ENCODE measurements at places on chromosomes 7 and 10.
A peak's percentile ranks its signal among the peaks of the same experiment; 100 is the strongest.

DNA sequence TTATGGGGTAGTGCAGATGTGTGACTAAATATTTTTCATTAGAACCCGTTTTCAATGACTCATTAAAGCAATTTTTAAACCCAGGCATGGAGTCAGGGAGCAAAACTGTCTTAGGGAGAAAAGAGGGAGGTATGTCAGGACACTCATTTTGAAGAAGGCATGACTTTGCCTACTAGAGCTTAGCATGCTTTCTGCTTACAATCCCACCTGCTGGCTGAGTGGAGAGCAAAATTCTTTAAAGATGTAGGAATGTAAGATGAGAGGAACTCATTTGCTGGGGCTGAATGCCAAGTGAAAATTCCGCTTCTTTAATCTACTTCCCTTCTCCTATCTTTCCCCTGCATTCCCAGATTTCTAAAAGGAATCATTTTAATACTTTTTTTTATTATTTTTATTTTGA lies 232.6 kb downstream of the GALNT17 start:
- DNase-seq, result no peak

DNA sequence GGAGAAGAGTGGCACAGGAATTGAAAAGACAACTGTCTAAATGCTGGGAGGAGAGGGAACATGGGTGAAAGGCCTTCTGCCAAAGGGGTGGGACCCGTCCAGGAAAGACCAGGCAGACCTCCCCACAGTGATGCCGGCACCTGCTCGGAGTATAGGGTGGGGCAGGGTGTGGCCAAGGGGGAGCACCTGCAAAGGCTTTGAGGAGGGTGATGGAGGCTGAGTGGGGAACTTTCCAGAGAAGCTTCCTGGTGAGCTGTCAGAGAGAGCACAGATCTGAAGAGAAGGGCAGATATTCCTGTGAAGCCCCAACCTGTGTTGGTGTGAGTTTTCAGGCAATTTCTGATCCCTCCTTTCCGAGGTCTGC lies 263.4 kb upstream of the GRB10 start:
- no peak for DNase-seq

DNA sequence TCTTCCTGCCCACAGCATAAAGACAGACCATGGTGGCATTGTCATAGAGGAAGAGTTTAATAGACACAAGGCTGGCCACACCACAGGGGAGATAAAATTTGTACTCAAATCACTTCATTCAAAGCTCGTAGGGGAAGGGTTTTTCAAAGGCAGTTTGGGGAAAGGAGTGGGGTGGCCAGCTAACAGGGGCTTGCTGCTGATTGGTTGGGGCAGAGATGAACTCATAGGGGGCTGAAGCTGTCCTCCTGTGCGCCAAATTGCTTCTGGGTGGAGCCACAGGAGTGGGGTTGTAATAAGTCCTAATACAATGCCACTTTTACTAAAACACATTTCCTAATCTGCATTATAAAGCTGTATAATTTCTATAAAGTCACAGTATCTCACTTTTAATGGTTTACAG lies 22.5 kb downstream of the PDZD8 start:
- DNase-seq, result no peak

GRCh38 chr7:50377356-50377755 lies 72.8 kb downstream of the FIGNL1 start:
- no peak for DNase-seq

DNA sequence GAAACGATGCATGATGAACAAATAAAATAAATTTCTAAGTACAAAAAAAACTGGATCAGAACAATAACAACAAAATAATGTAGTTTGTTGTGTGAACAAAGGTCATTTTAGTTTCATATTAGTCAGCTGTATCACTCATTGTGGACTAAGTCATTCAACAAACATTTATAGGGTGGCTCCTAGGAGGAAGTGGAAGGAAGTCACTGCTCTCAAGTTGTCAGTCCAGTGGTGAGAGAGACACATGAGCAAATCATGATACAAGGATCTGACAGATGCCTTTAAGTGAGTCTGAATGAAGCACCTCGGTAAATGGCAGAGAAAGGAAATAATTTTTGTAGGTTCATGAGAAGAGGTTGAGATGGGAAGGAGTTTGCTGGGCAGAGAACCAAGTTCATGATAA lies 56.8 kb downstream of the EPDR1 start:
- DNase-seq, result no peak

- DNase-seq, result no peak
These were observed 435.3 kb downstream of the MDFIC start for GRCh38 chr7:115356999-115357702.

DNA sequence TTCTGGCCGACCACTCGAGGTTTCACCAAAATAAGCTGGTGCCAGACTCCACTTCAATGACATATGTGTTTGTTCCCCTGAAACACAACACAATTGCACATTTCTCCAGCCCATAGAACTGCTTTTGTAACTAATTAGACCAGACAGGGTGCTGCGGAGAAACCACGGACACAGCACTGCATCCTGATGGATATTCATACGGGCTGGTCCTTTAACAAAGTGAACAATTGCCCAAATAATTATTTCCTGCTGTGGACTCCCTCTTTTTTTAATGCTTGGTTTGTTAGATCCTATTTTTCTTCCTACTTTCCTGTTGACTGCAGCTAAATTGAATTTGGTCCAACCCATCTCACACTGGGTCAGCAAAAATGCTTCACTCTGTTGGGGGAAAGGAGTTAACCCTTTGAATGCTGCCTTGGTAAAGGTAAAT lies 198.6 kb upstream of the BMPER start:
- DNase-seq, result no peak

DNA sequence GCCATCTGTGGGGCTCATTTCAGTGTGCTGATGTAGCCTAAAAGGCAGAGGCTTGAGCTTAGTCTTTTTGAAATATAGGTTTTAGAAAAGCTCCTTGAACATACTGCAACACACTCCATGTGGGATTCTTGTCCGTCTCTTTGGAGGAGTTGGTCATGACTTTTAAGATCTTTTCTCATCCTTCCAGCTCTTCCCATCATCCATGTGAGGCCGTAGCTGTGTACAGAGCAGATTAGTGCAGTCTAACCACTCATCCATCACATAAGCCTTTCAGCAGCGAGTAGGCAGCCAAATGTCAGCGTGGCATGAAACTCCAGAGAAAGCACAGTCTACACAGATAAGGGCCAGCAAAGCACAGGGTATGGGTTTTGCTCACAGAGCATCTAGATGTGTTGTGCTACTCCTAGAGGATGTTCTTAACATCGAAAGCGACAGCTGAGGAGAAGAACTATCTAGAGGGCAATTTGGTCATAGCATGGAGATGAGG lies 28.1 kb upstream of the NPVF start:
- no peak for DNase-seq

DNA sequence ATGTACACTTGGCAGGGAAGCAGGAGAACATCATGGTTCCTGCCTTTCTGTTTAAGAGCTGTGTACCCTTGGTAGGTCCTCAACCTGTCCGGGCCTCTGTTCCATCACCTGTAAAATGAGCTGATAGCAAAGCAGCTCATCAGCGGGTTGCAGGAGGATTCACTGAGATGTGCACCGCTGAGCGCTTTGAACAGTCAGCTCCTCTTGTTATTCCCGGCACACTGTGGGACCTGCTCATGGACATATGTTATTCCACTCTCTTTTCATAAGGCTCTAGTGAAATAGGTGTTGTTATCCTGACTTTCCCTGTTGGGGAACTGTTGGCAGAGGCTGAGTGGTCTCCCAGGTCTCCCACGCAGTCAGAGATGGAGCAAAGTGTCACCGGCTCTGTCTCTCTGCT lies 497.5 kb upstream of the ZMIZ1 start:
- DNase-seq, result no peak

- no peak for DNase-seq
These were observed 20.8 kb downstream of the GRM3 start for GRCh38 chr7:86664486-86664885.

- DNase-seq, result no peak
These were observed 109.3 kb downstream of the GRK5 start for GRCh38 chr10:119316729-119317097.

DNA sequence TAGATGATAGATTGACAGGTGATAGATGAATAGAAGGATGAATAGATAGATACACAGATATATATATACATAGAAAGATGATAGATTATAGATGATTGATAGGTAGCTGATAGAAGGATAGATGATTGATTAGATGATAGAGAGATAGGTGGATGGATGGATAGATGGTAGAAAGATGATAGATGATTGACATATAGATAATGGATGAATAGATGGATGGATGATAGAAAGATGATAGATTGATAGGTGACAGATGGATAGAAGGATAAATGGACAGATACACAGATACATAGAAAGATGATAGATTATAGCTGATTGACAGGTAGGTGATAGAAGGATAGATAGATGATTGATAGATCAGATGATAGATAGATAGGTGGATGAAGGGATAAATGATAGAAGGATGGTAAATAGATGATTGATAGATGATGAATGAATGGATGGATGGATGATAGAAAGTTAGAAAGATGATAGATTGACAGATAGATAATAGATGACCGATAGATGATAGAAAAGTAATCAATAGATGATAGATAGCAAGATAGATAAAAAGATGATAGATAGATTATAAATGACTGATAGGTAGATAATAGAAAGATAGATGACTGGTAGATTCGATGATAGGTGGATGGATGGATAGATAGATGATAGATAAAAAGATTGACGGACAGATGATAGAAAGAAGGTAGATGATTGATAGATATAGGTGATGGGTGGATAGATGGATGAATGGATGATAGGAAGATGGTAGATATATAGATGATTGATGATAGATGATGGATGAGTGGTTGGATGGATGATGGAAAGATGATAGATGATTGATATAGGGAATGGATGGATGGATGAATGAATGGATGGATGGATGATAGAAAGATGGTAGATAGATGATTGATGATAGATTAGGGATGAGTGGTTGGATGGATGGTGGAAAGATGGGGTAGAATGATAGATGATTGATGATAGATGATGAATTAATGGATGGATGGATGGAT lies 80.4 kb downstream of the MICALL2 start:
- DNase-seq, result no peak

DNA sequence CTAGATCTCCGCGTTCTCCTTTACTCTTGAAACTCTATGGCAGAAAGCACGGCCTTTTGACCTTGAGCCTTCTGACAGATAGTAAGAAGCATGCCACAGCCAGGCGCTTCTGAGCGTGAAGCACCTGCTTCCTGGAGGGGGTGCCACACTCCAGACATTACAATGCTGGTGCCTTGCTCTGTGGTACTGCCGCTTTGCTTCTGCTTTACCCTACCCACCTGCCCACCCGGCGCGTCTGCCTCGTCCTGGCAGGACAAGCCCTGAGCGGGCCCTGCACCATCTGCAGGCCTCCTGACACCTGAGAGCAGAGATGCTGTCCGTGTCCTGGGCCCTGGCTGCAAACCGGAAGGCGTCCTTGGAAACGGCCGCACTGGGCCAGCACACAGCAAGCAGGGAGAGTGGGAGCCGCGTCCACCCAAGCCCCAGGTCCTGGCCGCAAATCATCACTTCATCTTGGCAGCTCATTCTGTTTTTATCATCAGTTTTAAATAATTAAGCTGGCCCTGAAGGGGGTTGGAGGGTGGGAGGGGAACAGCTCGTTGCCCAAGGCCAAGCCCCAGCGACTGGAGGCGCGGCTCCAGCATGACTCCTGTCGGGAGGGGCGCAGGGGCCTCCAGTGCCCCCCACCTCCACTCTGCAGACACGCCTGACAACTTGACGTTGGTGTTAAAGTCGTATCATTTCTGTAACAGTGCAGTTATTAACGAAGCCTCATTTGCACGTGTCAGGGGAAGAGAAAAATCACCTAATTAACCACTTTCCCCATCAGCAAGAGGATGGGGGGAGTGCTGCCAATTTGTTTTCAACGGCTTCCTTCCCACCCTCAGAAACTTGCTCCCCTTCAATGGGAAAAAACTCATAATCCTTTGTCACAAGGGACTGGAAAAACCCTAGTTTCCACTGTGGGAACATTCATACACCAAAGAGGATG lies 132.2 kb downstream of the MAD1L1 start:
- peak; percentile 44 for DNase-seq

DNA sequence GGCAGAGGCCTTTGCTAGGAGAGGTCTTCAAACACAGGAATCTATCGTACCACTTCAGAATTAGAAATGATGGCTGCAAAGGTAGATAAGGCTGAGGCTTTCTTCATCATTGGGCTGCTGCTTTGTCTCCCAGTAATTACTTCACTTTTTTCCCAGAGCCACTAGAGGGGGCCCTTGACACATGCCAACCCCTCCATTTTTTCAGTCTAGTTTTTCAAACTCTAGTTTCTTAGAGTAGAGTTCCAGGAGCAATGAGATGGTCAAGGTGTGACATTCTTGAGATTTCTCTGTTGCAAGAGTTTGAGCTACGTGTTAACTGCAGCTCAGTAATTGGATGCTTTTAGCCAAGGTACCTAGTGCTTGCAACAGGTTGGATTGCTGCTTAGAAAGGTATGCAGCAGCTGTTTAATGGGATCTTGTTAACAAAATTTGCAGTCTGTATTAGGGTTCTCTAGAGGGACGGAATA lies 33.8 kb upstream of the RBM20 start:
- peak; percentile 74 for DNase-seq

- no peak for DNase-seq
These were observed 521.8 kb downstream of the GATA3 start for GRCh38 chr10:8576281-8576680.

- DNase-seq, result peak; percentile 74
These were observed 99.6 kb upstream of the TBX20 start for GRCh38 chr7:35353481-35353880.

DNA sequence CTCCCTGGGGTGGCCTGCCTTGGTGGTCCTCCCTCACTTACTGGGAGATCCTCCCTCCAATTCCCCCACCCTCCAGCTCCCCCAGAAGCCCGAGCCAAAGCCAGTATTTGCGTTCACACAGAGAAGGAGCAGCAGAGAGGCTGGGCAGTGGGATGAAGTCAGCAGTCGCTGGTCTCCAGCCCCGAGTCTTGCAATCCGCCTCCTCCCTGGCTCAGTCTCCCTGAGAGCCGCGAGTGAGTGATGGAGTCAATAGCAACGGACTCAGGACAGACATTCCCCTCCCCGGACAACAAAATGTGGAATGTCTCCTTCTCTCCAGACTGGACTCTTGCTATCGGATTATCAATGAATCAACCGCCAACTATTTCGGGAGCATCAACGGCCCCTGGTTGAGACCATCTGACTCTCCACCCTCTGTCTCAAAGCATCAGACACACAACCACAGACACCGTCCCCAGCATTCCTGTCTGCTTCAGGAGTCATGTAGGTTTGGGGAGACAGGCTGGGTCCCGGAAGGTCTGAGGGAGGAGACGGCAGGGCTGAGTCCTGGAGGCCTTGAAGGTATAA lies 178.4 kb downstream of the SH3PXD2A start:
- DNase-seq, result no peak

DNA sequence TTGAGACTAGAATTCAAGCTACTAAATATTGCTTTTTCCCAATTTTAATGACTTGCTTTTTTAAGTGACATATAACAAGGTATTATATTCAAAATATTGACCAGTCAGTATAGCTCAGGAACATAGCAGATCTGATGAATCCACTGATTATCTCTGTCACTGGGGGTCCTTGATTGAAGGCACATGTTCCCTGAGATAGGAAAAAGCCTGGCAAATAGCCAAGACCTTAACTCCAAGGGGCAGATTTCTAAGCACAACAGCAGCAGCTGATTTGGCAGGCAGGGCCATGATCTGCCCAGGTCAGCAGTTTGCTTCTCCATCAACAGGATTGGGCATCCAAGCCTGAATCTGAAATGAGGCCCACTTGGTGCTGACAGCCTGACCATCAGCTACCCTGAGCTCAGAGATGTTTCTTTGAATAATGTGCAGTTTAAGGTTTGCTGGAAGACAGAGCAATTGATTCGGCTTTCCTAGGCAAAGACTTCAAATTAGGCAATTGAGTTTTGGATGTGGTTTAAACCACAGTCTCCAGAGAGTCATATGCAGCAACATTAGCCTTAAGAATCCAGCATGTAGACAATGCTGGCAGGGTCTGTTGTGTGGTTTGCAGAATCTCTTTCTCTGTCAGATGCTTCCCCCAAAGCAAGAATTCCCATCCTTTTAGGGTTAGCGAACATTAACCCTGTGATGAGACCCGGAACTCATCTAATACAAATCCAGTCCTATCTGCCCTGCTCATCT lies 352.6 kb downstream of the ADRA2A start:
- DNase-seq, result peak; percentile 50

Measured in SK-N-DZ (cell line).